ENCODE measurements at places on chromosomes 1 and 21. TPM values are rescaled to one million over a fixed set of nuclear protein-coding genes. Genes with fewer than 3 reads are reported as not detected.

The MRPS15 gene
- total RNA-seq = 76.6 TPM

The LCE2A gene
- not detected for total RNA-seq

DNA sequence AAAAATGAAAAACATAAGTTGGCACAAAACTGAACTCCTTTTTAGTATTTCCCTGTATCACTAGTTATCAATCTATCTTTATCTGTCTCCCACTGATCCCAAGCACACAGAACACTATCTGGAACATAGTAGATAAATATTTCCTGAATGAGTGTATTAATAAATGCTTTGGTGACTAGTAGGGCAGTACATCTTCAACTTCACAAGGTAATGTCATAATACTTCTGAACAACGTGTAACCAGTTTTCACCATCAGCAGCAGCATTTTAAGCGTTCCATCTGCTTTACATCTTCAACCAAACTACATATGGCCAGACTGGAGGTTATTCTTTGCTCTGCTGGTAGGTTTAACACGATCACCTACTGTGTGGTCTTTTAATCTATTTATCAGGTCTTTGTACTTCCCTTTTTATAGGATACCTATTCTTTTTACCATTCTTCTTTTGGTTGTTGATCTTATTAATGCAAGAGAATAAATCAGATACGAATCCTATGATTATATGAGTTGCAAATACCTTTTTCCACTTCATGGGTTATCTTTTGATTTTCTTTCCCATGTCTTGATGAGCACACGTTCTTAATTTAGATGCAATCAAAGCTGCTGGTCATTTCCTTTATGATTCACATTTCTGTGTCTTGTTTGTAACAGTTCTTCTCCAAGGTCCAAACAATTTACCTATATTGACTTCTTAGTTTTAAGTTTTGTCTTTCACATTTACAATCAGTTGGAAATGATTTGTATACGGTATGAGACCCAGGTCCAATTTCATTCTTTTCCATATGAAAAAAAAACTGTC lies 16.3 kb downstream of the GPBP1L1 start:
- H3K27ac ChIP-seq = no peak overlapping the region
- DNase-seq = no peak
- no peak overlapping the region for H3K4me3 ChIP-seq
- peaks cover 8% of the 10 kb centered on the region for H3K4me1 ChIP-seq
- H3K27me3 ChIP-seq = no peaks in the 10 kb centered on the region

DNA sequence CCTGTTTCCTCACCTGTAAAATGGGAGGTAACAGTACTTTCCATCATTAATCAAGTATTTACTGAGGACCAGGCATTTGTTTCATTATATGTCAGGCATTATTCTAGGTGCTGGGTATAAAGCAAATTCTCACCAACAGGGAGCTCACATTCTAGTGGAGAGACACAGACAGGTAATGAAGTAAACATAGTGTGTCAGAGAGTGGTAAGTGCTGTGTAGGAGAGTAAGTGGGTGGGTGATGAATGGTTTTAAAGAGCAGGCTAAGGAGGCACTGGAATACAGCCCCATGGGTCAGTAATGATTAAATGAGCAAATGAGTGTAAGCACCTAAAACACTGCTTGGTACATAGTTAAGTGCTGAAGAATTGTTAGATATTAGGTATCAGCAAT lies 60.4 kb downstream of the DNTTIP2 start:
- H3K36me3 ChIP-seq = no peaks in the 10 kb centered on the region
- H3K27me3 ChIP-seq = no peaks in the 10 kb centered on the region
- no peak overlapping the region for H3K4me3 ChIP-seq
- no peak for DNase-seq
- peaks cover 10% of the 10 kb centered on the region for H3K4me1 ChIP-seq

GRCh38 chr1:235954306-235955283 lies 87.9 kb upstream of the LYST start:
- no peaks in the 10 kb centered on the region for H3K36me3 ChIP-seq
- no peak for DNase-seq
- H3K4me1 ChIP-seq = no peaks in the 10 kb centered on the region
- no peak overlapping the region for H3K4me3 ChIP-seq
- no peaks in the 10 kb centered on the region for H3K27me3 ChIP-seq
- H3K27ac ChIP-seq = no peak overlapping the region

GRCh38 chr1:23585321-23586022 lies 26.2 kb upstream of the ID3 start:
- H3K4me3 ChIP-seq = no peak overlapping the region
- peaks cover 8% of the 10 kb centered on the region for H3K4me1 ChIP-seq
- no peaks in the 10 kb centered on the region for H3K36me3 ChIP-seq
- DNase-seq = peak; percentile 32
- H3K27ac ChIP-seq = no peak overlapping the region

DNA sequence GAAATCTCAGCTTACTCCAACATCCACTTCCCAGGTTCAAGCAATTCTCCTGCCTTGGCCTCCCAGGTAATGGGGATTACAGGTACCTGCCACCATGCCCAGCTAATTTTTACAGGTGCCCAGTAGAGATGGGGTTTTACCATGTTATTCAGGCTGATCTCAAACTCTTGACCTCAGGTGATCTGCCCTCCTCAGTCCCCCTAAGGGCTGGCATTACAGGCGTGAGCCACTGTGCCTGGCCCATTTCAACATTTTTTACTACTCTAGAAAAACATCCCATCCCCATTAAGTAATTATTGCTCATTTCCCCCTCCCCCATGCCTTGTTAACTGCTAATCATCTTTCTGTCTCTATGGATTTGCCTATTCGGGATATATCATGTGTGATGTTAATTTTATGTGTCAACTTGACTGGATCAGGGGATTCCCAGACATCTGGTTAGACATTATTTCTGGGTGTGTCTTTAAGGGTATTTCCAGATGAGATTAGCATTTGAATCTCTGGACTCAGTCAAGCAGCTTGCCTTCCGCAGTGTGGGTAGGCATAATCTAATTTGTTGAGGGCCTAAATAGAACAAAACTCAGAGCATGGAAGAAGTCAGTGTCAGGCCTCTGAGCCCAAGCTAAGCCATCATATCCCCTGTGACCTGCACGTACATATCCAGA lies 33.0 kb upstream of the ZBTB8B start:
- H3K36me3 ChIP-seq = no peaks in the 10 kb centered on the region
- H3K27me3 ChIP-seq = no peaks in the 10 kb centered on the region
- no peaks in the 10 kb centered on the region for H3K4me1 ChIP-seq
- DNase-seq = no peak

Data from lung (tissue), 17 donors.